Stimulated activated memory B cell treated with anti-CD40 and anti-IgM and Interleukin-4, amounts not matched to agents 10 μg/mL and 1 μg/mL and 100 μg/mL, for 72 hours (primary cell): ENCODE measurements at places on chromosomes 1 and 21.

DNA sequence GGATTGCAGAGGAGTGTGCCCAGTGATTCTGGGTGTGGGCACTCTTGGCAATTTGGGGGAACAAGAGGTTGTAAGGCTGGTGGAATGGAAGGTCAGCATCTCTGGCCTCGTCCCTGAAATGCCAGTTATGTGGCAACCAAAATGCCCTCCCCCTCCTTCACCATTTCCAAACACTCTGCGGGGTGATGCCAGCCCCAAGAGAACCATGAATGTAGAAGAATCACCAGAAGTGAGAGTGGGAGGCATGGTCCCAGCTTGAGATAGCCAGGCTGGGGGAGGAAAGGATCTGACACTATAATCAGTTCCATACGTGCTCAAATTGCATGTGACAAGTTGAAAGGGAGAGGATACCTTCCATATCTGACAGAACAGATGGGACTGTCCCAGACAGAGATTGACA is 88.7 kb upstream of the EDN2 start:
- peaks cover 36% of the 10 kb centered on the region for H3K4me1 ChIP-seq
- peaks cover 53% of the 10 kb centered on the region for H3K36me3 ChIP-seq
- peak overlapping the region; percentile 42 for H3K27ac ChIP-seq
- no peak for ATAC-seq

GRCh38 chr1:234544087-234544579 is 65.2 kb upstream of the TARBP1 start:
- H3K4me1 ChIP-seq, result peaks cover 12% of the 10 kb centered on the region
- H3K27me3 ChIP-seq, result peaks cover 11% of the 10 kb centered on the region
- no peak for ATAC-seq

- H3K27ac ChIP-seq, result no peak overlapping the region
- H3K4me1 ChIP-seq, result peaks cover 10% of the 10 kb centered on the region
- H3K4me3 ChIP-seq, result no peak overlapping the region
- ATAC-seq, result no peak
- peaks cover 56% of the 10 kb centered on the region for H3K27me3 ChIP-seq
Measured at GRCh38 chr1:244106176-244106575, 55.1 kb downstream of the ZBTB18 start.

- no peaks in the 10 kb centered on the region for H3K36me3 ChIP-seq
- H3K27ac ChIP-seq, result no peak overlapping the region
- no peaks in the 10 kb centered on the region for H3K27me3 ChIP-seq
- no peak for ATAC-seq
- no peaks in the 10 kb centered on the region for H3K4me1 ChIP-seq
Measured at GRCh38 chr1:190551638-190552037, 74.0 kb upstream of the BRINP3 start.

DNA sequence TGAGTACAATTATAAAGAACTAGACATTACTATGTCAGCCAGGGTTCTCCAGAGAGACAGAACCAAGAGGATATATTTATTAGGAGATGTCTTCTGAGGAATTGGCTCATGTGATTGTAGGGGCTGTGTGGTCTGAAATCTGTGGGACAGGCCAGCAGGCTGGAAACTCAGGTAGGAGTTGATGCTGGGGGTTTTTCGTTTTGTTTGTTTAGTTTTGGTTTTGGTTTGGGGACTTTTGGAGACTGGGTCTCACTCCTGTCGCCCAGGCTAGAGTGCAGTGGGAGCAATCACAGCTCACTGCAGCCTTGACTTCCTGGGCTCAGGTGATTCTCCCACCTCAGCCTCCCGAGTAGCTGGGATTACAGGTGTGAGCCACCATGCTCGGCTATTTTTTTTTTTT is 132.9 kb upstream of the ERRFI1 start:
- no peak overlapping the region for H3K4me3 ChIP-seq
- no peaks in the 10 kb centered on the region for H3K36me3 ChIP-seq
- no peak overlapping the region for H3K27ac ChIP-seq
- peaks cover 6% of the 10 kb centered on the region for H3K4me1 ChIP-seq
- ATAC-seq, result no peak
- H3K27me3 ChIP-seq, result peaks cover 55% of the 10 kb centered on the region

DNA sequence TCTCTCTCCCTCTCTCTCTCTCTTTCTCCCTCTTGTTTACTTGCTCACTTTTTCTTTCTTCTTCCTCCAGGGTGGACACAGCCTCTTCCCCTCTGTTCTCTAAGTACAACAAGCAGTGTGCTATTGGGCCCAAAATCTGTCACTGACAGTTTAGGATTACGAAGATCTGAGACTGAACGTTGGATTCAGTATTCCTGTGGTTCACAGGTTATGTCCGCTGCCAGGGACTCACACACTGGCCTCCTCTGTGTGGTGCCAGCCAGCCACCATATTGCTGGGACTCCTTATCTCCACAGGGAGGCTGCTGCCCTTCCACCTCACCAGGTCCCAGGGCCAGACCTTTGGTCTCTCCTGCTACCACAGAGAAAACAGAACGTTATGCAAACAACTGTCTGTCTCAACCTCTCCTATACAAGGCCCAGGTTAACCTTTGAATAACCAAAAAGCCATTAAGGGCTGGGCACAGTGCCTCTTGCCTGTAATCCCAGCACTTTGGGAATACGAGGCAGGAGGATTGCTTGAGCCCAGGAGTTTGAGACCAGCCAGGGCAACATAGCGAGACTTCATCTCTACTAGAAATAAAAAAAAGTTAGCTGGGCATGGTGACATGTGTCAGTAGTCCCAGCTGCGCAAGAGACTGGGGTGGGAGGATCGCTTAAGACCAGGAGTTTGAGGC is 171.9 kb upstream of the RAB4A start:
- H3K27me3 ChIP-seq, result peaks cover 11% of the 10 kb centered on the region
- H3K36me3 ChIP-seq, result no peaks in the 10 kb centered on the region
- H3K27ac ChIP-seq, result no peak overlapping the region

DNA sequence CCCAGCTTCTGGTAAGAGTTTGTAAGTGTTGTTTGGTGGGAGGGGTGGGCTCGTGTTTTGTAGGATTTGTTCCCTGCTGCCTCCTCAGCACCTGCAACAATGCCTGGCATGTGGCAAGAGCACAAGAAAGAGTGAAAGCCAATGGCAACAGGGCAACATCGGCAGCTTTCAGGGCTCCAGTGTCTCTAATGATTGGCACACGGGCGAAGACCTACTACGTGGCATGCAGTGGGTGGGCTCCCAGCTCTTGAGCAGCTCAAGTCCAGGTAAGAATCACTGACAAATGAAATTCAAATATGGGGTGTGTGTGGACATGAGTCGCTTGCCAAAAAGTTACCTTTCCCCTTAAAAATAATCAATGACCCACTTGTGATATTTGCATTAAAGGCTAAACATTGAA is 23.9 kb upstream of the SLC1A7 start:
- H3K36me3 ChIP-seq, result no peaks in the 10 kb centered on the region
- H3K4me1 ChIP-seq, result no peaks in the 10 kb centered on the region
- H3K27me3 ChIP-seq, result peaks cover 31% of the 10 kb centered on the region
- ATAC-seq, result no peak

DNA sequence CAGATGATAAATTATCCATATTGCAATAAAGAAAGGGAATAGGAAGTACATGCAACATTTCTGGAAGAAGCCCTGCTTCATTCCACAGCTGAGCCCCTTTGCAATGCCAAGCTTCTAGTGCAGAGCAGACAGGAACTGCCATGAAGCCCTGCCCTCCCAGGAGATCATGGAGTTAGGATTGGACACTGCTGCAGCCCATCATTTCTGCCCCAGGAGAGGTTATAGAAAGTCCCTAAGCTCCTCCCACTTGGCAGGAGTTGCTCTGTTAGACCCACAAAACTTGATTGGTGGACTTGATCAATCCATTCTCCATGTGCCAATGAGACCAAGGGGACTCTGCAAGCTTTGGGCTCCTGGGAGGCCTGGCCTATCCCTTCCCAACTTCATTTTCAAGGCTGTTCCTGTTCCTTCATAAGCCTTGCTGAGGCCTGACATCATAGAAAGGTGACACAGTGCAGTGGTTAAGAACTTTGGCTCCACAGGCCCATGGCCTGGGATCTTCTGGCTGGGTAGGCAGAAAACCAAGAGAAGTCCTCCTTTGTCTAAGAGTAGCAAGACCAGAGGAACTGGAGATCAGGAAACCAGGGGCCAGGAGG is 1.3 kb upstream of the LAPTM5 start:
- H3K27ac ChIP-seq, result peak overlapping the region; percentile 90
- H3K36me3 ChIP-seq, result peaks cover 37% of the 10 kb centered on the region
- no peaks in the 10 kb centered on the region for H3K27me3 ChIP-seq
- peaks cover 80% of the 10 kb centered on the region for H3K4me1 ChIP-seq
- H3K4me3 ChIP-seq, result peak overlapping the region; percentile 88
- no peak for ATAC-seq

DNA sequence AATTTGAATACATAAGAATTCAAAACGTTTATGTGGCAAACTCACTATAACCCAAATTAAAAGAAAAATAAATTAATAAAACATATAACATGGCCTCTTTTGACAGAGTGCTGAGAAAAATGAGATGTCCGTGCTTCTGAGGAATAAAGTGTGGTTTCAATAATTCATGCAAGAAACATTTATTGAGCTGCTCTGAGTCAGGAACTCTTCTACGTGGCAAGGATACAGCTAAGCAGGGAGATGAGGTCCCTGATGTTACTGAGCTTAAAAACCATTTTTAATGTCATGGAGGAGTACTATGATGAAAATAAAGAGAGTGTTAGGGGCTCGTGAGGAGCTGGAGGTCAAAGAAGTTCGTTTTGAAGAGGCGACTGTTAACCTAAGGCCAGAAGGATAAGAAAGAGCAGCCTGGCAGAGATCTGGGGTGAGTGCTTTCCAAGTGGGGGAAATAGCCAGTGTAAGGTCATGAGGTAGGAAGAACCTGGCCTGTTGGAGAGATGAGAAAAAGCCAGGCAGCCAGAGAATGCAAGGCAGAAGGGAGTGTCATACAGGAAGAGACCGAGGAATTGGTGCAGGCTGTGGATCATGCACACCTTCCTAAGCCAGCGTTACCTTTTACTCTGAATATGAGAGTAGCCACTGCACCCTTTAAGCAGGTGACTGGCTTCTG is 182.2 kb upstream of the DUSP10 start:
- no peaks in the 10 kb centered on the region for H3K4me1 ChIP-seq
- no peak overlapping the region for H3K4me3 ChIP-seq
- no peaks in the 10 kb centered on the region for H3K36me3 ChIP-seq

GRCh38 chr1:148308832-148309458 is 156.9 kb upstream of the NBPF11 start:
- no peak overlapping the region for H3K4me3 ChIP-seq
- no peak overlapping the region for H3K27ac ChIP-seq
- no peak for ATAC-seq
- H3K36me3 ChIP-seq, result no peaks in the 10 kb centered on the region
- H3K4me1 ChIP-seq, result peaks cover 17% of the 10 kb centered on the region
- H3K27me3 ChIP-seq, result peaks cover 18% of the 10 kb centered on the region

- no peaks in the 10 kb centered on the region for H3K27me3 ChIP-seq
- peaks cover 40% of the 10 kb centered on the region for H3K4me1 ChIP-seq
- peak overlapping the region; percentile 85 for H3K4me3 ChIP-seq
- peak overlapping the region; percentile 74 for H3K27ac ChIP-seq
Measured at GRCh38 chr1:202966006-202966898, 805 bp downstream of the CYB5R1 start.

DNA sequence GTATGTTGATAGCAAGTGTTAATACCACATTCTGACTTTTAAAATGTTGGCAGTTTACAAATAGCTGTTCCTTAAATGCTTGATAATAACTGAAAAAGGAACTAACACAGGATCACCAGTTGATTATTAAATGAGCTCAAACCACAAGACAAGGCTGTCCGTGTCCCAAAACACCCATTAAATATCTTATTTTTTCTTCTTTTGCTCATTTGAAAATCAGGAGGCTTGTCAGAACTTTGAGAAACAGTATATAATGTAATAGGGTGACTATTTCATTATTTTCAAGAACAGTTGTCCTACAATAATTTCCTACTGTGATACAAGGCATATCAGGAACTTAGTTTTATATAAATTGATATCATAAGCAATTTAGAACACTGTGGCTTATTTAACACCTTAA is 2.7 kb downstream of the CDKN2C start:
- H3K27me3 ChIP-seq, result peaks cover 51% of the 10 kb centered on the region
- H3K4me3 ChIP-seq, result no peak overlapping the region
- H3K27ac ChIP-seq, result no peak overlapping the region
- no peak for ATAC-seq

GRCh38 chr21:31537872-31538576 is 121.5 kb upstream of the SOD1 start:
- H3K4me3 ChIP-seq, result no peak overlapping the region
- no peaks in the 10 kb centered on the region for H3K4me1 ChIP-seq
- H3K27ac ChIP-seq, result no peak overlapping the region
- H3K36me3 ChIP-seq, result no peaks in the 10 kb centered on the region

DNA sequence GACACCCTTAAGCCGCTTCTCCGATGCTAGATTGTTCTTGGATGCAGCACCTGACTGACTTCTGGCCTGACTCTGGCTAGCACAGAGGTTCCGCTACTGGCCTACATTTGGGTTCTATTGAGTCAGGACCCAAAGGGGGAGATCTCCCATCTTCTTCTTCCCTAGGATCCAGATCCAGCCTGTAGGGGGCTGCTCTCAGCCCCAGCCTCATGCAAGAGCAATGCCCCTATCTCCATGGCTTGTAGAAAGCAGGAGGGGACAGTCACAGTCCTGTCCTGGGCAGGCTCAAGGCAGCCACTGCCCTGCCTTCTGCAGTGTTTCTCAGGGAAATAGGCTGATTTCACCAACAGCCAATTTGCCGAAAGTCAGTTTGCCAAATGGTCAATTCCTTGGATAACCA is 6.3 kb upstream of the ADAR start:
- H3K4me1 ChIP-seq, result peaks cover 39% of the 10 kb centered on the region
- no peak for ATAC-seq
- H3K36me3 ChIP-seq, result peaks cover 5% of the 10 kb centered on the region
- H3K4me3 ChIP-seq, result no peak overlapping the region
- no peak overlapping the region for H3K27ac ChIP-seq
- no peaks in the 10 kb centered on the region for H3K27me3 ChIP-seq

GRCh38 chr1:112388436-112388835 is 7.6 kb upstream of the CTTNBP2NL start:
- no peaks in the 10 kb centered on the region for H3K36me3 ChIP-seq
- H3K27me3 ChIP-seq, result peaks cover 42% of the 10 kb centered on the region
- no peak overlapping the region for H3K4me3 ChIP-seq

DNA sequence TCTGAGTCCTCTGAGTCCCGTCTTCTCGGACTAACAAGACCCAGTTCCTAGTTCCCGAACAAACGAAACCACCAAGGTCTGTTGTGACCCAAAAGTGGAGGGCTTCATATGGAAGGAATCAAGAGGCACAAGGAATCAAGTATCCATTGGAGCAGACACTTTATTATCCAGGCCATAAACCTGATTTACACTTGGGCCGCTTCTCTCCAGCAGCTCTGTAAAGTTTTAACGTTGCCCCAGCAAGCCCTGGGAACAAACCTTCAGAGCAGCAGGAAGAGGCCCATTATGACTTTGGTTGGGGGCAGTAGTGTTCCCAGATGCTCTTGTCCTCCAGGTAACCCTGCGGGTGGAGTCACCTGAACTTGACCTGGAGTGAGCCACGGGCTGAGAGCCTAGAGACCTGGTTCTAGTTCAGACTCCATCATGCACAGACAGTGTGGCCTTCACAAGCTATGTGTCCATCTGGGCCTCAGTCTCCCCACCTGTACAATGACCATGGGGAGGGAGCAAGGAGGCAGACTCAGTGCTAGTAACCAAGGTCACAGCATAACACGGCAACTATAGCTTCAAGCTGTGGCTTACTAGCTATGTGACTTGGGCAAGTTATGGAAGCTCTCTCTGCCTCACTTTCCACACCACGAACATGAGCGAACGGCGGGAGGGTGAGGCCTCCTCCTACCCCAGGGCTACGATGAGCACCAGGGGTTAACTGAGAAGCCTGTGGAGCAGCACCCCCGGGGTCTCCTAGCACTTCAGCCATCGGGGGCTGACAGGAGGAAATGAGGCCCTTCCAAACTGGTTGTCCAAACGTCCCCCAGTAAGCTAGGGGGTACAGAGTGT is 95.7 kb downstream of the GLIS1 start:
- H3K4me3 ChIP-seq, result no peak overlapping the region
- H3K4me1 ChIP-seq, result no peaks in the 10 kb centered on the region
- peaks cover 15% of the 10 kb centered on the region for H3K27me3 ChIP-seq
- no peak for ATAC-seq
